T-helper 1 cell (primary cell): ENCODE measurements at places on chromosomes 6 and 20.
A peak's percentile ranks its signal among the peaks of the same experiment; 100 is the strongest.

DNA sequence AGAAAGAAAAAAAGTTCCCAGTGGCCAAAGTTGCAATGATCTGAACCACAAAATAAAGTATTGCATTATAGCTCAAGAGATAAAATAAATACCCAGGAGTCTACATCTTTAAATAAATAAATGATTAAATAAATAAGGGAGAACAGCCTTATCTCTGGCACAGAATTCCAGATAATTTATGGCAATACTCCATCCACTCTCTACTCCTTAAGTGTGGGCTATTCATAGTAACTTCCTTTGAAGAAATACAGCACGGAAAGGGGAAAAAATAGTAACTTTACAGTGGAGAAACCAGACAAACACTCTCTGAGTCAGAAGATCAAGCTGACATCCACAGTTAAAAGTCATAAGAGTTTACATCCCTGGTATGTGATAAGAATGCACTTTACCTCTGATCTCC is 11.6 kb downstream of the AURKA start:
- DNase-seq = no peak

GRCh38 chr6:34969662-34970265 is 80.7 kb downstream of the ANKS1A start:
- DNase-seq = no peak

GRCh38 chr6:99187429-99187828 is 162.0 kb downstream of the FAXC start:
- no peak for DNase-seq

DNA sequence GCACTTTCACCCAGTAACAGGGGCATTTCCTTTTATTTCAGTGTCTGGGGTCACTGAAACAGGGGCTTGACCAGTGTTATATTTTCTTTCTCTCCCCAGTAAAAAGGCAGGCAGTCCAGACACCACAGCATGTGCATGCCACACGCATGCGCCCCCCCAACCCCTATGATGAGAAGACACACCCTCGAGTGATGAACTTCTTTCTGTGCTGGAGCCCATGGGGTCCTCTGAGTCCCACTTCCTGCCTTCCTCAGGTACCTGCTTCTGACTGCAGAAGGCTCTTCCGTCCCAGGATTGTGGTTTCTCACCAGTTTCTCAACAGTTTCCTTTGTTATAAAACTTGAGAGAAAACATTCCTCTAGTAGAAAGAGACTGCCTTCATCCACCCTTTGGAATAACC is 45.7 kb upstream of the TMEM181 start:
- DNase-seq = no peak

GRCh38 chr6:28982476-28983266 is 22.4 kb downstream of the ZNF311 start:
- DNase-seq = no peak

GRCh38 chr20:20411402-20411801 is 43.5 kb downstream of the INSM1 start:
- no peak for DNase-seq

GRCh38 chr20:11207749-11208502 is 534.1 kb upstream of the JAG1 start:
- DNase-seq = no peak

DNA sequence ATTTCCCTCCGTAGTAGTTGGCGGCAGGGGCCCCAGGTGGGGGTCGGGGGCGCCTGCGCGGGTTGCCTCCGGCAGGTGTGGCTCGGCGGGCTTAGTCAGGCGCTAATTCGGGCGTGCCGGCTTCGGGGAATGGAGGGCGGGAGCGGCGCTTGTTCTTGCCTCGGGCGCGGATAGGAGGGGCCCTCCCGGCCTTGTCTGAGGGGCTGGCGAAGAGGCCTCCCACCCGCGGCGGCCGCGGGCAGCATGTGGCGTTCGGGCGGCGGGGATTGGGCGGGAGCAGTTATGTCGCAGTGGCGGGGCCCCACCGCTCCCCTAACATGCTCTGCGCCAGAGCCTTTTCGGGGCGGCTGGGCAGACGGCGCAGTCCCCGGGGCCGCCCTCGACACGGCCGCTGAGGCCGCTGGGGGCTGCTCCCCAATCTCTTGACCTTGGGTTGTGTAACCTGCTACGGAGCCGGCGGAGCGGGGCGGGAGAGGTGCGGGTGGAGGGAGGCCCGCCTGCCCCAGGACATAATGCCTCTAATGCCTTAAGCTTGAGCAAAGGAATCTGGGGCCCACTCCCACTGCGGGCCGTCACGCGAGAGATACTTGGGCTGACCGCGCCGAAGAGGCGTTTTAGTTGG is 1.1 kb downstream of the AMD1 start:
- DNase-seq = peak; percentile 59

- DNase-seq = no peak
Measured at GRCh38 chr6:4358414-4359107, 223.2 kb upstream of the ECI2 start.

- no peak for DNase-seq
Measured at GRCh38 chr20:23335521-23335920, 15.1 kb upstream of the NXT1 start.

DNA sequence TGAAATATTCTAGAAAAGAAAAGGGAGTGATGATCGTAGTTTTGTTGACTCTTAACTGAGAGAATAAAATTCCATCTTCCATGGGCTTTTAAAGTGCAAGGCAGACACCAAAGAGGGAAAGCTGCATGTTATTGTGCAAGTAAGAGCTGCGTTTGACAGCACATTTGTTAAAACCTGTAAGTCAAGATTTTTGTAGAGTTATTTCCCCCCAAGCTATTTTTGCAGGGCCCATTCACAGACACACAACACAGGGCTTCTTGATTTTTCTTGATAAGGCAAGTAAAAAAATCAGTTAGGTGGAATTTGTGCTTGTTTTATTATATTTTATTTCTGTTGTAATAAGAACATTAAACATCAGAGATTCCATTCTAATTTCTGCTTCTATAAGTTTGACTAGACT is 13.8 kb downstream of the CFAP206 start:
- no peak for DNase-seq

DNA sequence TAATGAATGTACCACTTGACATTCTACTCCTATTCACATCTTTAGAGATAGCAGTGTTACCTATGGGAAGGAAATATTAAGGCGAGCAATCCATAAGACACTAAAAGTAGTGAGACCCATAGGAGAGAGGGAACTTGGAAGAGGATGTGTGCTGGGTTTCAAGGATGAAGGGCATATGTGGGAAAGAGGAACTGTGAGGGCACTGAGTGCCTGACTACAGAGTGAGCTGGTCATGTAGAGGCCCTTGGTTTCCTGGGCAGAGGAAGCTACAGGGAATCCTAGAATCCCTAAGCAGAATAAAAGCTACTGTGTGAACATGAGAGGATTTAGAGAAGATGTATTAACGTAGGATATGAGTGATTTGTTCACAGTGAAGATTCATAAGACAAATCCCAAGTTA is 262.8 kb downstream of the FARS2 start:
- DNase-seq = no peak

DNA sequence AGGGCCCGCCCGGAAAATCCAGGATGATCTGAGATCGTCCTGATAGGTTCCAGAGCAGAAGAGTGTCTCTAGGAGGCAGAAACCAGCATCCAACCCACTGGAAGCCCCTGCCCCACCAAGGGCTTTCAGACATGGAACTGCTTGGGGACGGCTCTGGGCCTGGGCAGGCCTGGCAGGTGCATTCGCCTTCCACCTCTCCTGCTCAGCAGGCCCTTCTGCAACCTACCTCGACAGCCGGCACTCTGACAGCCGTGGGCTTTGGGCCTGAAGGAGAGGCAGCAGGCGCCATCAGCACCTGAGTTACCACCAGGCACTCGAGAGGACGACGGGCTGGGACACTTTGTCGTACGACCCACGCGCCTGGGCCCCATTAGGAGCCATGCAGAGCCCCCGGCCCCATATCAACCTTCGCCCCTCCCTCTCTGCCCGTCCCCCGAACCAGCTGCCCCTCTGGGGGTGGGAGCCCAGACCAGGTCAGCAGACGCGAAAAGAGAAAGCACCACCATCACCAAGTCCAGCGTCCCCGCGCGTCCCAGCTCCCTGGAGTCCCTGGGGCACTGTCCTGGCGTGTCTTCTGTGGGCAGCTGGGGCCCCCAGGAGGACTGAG is 44.6 kb downstream of the KCNQ2 start:
- no peak for DNase-seq

GRCh38 chr20:17036541-17036940 is 190.3 kb upstream of the PCSK2 start:
- DNase-seq = no peak

DNA sequence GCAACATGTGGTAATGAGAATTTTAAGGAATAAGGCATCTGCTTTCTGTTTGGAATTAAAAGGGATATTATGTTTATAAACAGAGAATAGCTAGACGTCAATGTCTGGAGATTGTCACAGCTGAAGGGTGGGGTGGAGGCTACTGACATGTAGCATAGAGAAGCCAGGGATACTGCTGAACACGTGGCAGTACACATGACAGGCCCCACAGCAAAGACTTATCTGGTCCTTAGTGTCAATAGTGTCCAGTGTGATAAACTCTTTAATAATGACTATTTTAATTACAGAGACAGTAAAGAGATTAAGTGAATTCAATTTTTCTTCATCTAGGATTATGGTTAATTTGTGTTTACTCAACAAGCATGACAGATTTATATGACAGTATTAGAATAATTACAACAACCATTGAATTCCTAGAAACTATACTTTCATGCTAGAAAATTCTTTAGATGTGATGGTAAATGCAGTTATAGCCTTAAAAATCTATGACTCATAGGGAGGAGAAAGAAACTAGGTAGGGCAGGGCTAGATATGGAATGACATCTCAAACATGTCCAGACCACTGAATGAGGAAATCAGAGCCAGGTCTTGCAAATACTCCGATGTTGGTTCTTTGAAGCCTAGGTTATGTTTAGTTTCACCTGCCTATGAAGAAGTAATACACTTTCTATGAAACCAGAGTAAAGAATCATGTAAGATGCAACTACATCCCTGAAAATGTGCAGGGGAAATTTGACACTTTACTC is 399.5 kb downstream of the PHF3 start:
- no peak for DNase-seq
